ENCODE measurements at places on chromosomes 4 and X.

GRCh38 chr4:115090483-115091075 is 22.8 kb downstream of the NDST4 start:
- DNase-seq: no peak

- DNase-seq: no peak
Measured at GRCh38 chr4:110492522-110492921, 16.6 kb downstream of the ENPEP start.

DNA sequence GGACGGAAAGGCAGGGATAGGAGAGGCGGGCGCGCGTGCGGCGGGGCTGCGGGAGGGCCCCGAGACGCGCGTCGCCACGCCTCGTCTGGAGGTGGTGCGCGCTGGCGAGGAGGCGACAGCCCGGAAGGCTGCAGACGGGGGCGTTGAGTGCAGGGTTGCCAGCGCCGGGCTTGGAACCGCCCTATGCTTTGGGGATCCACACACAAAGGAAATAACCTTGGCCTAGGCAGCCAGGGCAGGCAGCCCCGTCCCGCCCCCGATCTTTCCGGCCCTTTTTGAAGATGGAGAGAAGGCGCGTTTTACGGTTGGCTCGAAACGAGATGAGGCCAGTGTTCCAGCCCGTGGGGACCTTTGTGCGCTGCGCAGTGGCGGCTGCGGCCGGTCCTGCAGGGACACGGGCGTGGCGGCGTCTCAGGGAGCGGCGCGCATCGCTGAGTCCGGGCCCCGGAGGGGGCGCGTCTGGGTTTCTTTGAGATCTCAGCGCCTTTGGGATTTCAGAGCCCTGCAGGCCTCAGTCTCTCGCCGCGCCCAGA is 50.8 kb upstream of the TRIM2 start:
- DNase-seq: peak; percentile 75

DNA sequence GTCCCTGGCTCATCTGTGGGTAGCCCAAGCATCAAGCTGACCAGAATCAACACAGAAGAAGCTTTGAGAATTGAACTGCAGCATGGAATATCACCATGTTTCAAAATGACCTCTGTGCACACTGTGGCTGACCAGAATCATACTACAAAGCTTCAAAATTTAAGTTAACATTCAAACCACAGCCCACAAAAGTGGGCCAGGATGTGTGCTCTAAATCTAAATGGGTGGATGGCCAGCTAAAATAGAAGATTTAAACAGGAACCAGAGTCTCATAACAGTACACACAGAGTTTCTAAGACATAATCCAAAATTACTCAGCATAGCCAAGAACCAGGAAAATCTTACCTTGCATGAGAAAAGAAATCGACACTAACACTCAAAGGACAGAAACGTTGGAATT is 46.1 kb downstream of the KLF3 start:
- no peak for DNase-seq

DNA sequence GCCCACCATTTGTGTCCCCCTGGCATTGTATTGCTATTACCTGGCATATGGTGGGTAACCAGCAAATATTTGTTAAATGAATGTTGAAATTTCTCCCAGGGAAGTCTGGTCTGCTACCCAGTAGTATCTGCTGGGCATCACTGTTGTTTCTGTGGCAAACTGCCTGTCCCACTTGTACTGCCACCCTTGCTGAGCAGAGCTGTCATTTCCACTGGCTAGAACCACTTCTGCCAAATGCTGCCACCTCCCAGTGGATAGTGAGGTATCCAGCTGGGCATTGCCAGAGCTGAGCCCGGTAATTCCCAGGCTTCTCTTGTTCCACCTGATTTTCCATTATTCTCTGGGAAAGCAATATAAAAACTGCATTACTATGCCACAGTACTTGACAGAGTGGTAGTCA is 186.7 kb upstream of the NOCT start:
- DNase-seq: no peak

DNA sequence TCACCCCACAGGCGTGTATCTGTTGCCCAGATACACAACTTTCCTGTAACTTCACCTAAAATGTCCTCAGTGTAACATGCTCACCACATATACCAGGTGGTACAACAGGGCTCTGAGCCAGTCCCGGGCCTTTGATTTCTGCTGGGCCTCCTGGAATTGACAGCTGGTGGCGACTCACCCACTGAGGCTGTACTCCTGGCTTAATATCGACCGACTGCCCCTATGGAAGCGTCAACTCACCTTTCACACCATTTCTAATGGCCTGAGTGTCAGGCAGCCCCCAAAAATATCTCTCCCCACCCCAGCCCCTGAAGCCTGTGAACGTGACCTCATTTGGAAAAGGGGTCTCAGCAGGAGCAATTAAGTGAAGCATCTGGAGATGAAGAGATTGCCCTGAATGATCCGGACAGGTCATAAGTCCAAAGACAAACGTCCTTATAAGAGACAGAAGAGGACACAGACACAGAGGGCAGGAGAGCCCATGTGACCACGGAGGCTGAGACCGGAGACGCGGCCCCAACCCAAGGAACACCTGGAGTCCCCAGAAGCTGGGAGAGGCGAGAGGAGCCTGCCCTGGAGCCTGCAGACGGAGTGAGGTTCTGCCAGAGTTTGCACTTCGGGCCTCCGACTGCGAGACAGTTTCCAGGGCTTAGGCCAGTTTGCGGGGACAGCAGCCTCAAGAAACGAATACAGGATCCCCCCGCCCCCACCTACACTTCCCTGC is 12.6 kb upstream of the MXD4 start:
- no peak for DNase-seq

DNA sequence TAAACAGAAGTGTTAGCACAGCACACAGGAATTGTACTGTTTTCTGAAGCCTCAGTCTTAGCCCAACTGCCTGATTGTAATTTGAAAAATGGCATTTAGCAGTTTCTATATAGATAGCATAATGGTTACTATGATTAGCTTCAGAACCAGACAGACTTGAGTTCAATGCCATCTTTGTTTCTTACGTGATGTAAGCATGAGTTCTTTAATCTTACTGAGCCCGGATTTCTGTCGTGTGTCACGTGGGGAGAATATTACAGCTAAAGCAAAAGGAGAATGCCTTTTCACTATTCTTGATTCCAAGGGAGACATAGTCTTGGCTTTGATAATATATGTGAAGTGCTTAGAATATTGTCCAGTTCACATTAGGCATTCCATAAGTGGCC is 407.3 kb downstream of the STIM2 start:
- DNase-seq: no peak

- no peak for DNase-seq
Measured at GRCh38 chr4:108916638-108917037, 153.8 kb upstream of the ETNPPL start.

DNA sequence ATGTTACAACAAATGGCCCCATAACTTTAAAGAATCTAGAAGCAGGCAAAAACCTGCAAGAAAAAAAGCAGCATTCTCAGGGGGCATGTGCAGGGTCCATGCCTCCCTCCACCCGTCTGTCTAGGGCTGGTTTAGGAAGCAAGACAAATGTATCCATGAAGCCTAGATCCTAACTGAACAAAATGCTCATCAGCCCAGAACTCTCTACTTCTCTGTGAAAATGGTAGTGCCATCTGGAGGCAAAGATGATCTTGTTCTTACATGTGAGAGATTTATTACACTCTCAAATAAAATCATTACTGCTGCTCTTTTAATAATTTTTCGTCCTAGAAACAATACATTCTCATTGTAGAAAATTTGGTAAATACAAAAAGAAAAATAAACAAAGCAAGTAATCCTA is 26.7 kb downstream of the NR3C2 start:
- no peak for DNase-seq

DNA sequence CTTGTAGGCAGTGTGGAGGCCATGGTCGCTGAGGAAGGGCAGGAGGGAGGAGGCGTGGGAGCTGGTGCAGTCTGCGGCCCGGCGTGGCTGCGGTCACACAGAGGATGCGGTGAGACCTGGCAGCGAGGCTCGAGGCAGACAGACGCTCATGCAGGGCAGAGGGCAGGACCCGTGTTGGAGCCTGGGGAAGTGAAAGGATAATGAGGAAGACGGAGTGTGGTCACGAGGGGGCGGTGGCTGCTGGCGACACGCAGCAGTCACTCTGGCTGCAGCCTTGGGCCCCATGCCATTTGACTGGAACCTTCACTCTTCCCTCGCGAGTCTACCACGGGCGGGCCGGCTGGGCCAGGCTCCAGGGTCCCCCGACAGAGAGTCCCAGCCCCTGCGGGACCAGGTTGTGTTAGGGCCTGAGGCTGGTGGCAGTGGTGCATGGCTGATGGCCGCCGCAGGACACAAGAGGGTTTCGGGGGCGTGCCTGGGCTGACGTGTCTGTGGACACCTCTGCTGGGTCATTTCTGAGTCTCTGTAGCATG is 68.8 kb upstream of the HGFAC start:
- no peak for DNase-seq

GRCh38 chrX:96978906-96979305 is 95.2 kb downstream of the RPA4 start:
- no peak for DNase-seq

GRCh38 chr4:52001616-52002015 is 18.5 kb downstream of the LRRC66 start:
- no peak for DNase-seq

GRCh38 chr4:39062094-39062769 is at the start of gene KLHL5:
Gene KLHL5, plus strand, starts transcription at chr4:39062232. Its CDS starts 421 bp downstream, at chr4:39062653.
- DNase-seq: no peak

DNA sequence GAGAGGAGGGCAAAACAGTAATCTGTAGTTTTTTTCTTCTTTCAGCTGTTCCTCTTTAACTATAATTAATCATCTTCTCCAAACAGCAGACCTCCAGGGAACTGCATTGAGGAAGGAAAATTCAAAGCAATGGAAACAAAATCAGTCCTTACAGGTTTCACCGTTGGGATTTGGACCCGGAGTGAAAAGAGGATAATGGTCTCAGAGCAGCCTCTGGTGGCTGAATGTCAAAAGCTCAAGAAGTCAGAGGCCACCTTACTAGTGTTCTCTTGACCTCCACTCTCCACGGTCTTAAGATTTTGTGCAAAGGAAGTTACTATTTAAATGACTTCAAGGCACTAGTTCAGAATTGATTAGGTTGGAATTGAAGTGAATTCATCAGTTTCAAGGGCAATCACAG is 16.0 kb upstream of the MID1 start:
- no peak for DNase-seq

DNA sequence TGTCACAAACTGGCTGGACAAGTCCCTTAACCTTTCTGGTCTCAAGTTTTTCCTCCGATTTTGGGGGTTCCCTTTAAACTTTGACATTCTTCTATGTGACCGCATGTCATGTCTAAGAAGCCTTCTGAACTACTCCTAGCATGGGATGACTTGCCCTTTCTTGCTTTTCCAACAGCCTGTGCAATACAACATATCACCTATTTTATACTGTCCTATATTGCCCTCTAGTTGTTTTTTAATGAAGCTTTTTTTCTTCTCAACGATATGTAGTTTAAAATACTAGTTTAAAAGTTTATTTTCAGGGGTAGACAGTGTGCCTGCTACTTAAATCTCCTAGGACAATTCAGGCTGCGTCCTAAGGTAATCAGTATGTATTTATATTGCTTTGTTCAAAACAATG is 1.0 kb upstream of the IGBP1 start:
- DNase-seq: no peak

DNA sequence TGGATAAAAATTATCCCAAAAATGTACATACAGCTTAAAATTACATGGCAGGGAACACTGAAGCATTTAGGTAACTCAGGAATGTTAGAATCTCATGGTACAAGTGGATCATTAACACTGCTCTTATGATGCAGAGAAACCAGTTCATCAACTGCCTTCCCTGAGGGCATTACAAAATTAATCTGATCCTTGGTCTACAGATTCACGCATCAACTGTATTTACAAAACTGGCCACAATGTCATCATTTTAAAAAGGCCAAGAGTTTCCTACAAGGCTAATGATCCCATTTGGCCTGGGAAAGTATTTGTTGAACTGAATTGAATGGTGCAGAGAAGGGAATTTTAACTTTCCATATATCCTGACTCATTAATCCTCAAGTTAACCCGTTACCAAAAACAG is 84.6 kb downstream of the TSPAN5 start:
- DNase-seq: no peak

GRCh38 chr4:87916626-87917025 is 58.9 kb upstream of the SPP1 start:
- no peak for DNase-seq

GRCh38 chrX:46620505-46620904 is 46.9 kb downstream of the CHST7 start:
- no peak for DNase-seq

DNA sequence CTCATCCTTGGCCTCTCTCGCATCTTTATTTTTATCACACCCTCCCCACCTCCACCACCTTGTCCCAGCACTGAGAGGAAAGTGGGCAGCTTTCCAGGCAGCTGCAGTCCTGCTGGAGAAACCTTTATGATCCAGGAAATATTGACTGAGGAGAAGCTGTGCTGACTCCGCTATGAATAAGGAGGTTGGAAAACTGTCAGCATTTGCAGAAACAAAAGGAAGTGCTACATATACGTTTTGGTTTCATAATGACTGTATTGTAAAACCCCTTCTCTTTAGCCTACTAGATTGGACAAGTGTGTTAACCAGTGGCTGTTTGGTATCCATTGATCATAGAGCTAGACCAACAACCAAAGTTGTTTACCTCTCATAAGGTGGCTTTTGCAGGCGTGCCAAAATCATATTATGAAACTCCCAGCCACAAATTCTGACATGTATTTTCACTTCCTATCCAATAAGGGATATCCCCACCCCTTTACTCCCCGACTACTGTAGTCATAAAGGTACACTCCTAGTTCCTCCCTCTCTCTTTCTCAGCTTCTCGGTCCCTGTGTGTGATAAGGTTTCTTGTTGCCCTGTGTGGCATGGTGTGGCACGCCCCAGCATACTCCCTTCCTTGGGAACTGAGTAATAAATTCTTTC is 88.4 kb downstream of the GPR143 start:
- peak; percentile 21 for DNase-seq

- DNase-seq: no peak
Measured at GRCh38 chr4:67152976-67153375, 392.3 kb downstream of the CENPC start.

- no peak for DNase-seq
Measured at GRCh38 chr4:152360045-152360410, 175.9 kb downstream of the FBXW7 start.

DNA sequence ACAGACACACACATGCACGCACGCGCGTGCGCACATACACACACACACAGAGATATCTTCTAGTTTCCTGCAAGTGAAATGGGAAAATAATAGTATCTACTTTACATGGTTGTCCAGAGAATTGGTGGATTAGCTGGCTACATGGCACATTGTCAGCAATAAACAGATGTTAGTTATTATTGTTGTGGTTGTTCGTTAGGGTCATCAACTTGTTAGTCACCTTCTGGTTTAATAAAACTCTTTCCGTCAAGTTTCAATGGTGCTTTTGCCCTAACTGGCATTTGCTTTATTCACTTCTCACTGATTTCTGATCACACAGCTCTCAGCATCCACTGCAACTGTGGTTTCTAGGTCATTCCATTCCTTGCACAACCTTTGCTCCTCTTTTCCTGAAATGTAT is 25.4 kb upstream of the RASL11B start:
- no peak for DNase-seq

Data from stimulated activated CD4-positive, alpha-beta T cell treated with anti-CD3 and anti-CD28 coated beads, Interleukin-1b, Interleukin-23, amount 100 ng/mL, for 48 hours (primary cell).